ENCODE measurements at places on chromosomes 4 and X.

GRCh38 chr4:123120473-123120872 lies 198.1 kb upstream of the NUDT6 start:
- DNase-seq, result peak; percentile 56

DNA sequence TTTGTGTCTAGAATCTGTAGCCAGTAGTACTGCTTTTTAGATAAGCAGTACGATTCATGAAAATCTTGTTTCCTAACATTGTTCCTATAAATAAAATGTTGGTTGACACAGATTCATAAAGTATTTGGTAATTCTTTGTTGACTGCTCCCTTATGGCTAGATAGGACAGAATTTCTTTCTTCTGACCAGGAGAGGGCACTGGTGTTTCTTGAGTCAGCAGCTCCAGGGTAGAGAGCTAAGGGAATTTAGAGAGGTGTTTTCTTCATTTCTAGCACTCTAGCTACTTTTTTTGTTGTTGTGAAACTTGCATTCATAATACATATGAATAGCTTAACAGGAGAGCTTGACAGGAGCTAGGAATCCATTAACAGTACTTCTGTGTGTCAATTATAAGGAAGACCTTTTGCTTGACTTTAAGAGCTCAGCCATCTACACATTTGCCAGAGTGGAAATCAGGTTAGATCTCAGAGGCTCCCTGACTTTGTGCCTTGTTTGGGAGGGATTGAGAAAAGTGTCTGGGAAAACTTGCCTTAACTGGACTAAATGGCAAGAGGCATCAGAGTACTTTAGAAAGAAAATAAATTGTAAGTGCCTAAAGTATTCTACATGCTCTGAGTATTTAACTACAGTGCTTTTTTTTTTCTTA lies 756.1 kb downstream of the SH3BGRL start:
- no peak for DNase-seq

DNA sequence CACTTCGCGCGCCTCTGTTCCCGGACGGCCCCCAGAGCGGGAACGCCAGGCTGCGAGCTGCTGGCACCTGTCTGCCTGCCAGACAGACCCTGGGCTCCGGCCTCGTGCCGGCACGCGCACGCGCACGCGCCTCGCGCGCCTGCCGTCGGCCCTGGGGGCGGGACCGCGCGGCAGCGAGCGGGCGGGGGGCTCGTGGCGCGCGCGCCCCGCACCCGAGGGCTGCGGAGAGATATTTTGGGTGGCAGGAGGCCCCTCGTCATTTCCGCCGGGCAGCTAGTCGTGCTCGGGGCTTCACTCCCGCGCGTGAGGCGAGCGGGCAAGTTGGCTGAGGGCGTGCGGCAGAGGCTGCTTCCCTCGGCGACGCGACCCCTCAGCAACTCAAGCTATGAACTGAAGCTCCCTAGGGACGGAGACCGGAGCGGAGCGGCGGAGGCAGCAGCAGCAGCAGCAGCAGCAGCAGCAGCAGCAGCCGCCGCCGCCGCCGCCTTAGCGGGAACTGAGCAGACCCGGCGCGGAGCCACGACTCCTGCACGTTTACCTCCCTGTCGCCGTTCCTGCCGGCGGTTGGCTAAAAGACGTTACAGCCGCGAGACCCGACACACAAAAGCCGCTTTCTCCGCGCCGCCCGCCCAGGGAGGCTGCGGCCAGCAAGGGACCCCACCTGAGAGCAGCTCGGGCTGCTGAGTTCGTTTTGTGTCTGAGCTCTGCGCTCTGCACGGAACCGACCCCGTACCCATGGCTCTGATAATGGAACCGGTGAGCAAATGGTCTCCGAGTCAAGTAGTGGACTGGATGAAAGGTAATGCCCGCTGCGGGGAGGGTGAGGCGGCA lies at the start of gene CNKSR2:
Gene CNKSR2, plus strand, starts transcription at position 256 of the 831 bp plus-strand sequence. Its CDS starts 480 bp downstream, at position 736.
- DNase-seq, result no peak

- DNase-seq, result no peak
Measured at GRCh38 chr4:84495118-84495793, 3.8 kb downstream of the NKX6-1 start.

DNA sequence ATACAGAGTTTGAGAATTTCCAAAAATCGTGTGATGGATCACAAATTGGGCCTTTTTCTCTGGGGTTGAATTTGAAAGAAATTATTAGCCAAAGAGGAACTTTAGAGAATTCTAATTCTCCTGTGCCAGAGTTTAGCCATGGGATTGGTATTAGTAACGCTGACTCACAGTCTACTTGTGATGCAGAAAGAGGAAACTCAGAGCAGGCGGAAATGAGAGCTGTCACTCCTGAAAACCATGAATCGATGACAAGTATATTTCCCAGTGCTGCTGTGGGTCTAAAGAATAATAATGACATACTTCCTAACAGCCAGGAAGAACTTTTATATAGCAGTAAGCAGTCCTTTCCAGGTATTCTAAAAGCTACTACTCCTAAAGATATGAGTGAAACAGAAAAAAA lies 64.9 kb downstream of the N4BP2 start:
- peak; percentile 57 for DNase-seq

- no peak for DNase-seq
Measured at GRCh38 chr4:88489100-88489761, 32.3 kb downstream of the HERC5 start.

- DNase-seq, result peak; percentile 5
Measured at GRCh38 chr4:186067757-186068385, 1.1 kb upstream of the TLR3 start.

DNA sequence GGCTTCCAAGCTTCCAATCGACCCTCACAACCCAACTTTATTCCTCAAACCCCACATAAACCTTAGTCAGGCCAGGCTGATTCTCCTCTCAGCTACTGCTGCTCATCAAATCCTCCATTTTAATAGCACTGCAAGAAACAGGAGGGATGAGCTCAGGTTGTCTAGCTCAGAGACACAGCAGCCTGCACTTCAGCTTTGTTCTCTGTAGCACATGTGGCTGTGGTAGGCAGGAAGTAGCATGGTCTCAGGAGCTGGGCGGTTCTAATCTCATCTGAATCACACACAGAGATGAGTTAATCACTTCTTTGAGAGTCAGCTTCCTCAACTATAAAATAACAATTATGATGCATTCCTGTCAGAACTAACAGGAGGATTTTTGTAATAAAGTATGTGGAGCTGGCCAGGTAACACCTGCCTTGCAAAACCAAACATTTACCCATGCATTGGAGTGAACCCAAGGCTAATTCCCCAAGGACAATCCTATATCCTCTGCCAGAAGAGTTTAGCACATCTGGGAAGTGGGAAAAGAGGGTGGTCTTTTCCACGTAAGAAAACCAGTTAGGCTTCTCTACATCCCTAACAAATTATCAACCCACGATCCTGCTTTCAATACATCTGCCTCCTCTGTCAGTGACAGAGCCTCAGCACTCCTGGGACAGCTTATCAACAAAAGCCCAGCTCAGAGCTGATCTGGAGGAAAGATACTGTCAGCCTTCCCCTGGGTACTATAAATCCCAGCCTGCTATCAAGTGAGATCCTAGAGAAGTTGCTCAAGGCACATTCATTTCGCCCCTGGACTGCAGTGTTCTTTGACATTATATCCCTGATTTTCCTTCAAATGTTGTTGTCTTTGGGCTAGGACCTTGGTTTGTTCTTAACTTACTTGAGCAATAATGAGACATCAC lies 32.8 kb downstream of the ELOVL6 start:
- DNase-seq, result peak; percentile 47

DNA sequence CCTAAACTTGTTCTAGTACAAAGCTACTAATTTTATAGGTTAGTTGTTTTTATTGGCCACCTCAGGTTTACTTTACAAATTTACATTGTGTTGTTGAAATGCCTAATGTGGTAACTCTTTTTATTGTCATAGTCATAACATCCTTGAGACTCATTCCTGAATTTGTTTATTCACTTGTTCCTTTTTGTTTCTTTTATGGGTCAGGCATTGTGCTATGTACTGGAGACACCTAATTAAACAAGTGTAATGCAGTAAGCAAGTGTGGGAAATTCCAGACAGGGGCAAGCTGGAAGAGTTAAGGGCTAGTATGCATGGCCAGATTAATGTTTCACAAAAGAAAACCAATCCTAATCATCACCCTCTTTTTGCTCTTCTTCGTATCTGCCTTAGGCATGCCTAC lies 30.5 kb upstream of the TTC29 start:
- DNase-seq, result no peak

DNA sequence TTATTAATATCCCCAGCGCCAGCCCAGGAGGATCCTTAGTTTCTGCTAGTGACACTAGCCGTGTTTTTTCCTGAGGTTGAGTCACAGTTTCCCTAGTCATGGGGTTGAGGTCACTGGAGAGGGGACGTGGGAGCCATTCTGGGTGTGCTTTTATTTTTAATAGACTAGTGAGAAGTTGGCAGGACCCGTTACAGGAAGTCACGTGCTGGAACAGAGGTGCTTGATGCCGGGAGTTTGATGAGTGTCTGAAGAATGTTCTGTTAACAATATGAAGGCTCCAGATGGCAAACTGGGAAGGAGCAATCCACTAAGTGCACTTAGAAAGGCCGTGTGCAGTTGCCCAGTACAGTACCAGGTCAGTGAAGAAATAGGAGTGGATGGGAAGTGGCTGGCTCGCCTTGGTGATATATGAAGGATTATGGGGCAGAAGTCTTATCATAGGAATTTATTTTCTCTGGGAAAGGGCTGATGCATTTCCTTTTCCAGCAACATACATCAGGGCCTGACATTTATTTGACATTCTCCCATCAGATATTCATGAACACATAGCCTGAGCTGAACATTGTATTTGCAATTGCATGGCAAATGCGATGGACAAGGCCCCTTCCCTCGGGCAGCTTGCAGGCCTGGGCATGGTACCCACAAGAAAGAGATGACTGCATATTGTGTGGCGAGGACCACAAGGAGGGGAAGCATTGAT lies 291.8 kb downstream of the FBXW7 start:
- no peak for DNase-seq

DNA sequence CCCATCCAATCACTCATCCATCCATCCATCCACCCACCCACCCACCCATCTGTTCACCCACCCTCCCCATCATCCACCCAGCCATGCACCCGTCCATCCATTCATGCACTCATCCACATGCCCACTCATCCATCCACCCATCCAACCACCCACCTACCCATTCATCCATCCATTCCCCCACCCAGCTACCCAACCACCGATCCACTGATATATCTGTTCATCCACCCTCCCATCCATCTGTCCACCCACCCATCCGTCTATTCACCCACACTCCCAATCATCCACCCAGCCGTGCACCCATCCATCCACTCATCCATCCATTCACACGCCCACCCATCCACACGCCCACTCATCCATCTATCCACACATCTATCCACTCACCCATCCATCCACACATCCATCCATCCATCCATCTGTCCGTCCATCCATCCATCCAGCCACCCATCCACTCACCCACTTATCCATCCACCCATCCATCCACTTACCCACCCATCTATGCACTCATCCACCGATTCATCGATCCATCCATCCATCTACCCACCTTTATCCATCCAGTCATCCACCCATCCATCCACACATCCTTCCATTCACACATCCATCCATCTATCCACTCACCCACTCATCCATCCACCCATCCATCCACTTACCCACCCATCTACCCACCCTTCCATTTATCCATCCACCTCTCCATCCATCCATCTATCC lies 28.4 kb downstream of the ASMTL start:
- no peak for DNase-seq

- DNase-seq, result no peak
Measured at GRCh38 chr4:182863501-182863900, 53.7 kb downstream of the DCTD start.

DNA sequence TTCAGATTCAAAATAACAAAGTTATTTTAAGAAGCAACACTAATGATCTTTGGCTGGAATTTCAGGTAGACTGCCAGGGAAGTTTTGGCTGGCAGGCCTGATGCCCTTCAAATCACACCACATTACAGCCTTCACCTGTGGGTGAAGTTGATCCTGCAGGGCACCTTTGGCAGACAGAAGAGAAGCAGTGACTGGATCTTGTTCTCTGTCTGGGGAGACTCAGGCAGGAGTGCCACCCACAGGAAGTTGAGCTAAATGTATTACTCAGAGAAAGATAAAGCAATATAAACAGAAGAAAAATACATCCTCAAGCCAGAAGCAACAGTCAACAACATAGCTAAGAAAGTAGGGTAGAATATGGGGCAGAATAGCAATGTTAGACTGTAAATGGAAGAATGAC lies 12.8 kb upstream of the CFAP299 start:
- no peak for DNase-seq

Data from skeletal muscle cell (primary cell).